WERI-Rb-1 (cell line): ENCODE measurements at places on chromosomes 7 and 10.

GRCh38 chr7:74002474-74003017 is 25.4 kb upstream of the ELN start:
- DNase-seq: no peak

DNA sequence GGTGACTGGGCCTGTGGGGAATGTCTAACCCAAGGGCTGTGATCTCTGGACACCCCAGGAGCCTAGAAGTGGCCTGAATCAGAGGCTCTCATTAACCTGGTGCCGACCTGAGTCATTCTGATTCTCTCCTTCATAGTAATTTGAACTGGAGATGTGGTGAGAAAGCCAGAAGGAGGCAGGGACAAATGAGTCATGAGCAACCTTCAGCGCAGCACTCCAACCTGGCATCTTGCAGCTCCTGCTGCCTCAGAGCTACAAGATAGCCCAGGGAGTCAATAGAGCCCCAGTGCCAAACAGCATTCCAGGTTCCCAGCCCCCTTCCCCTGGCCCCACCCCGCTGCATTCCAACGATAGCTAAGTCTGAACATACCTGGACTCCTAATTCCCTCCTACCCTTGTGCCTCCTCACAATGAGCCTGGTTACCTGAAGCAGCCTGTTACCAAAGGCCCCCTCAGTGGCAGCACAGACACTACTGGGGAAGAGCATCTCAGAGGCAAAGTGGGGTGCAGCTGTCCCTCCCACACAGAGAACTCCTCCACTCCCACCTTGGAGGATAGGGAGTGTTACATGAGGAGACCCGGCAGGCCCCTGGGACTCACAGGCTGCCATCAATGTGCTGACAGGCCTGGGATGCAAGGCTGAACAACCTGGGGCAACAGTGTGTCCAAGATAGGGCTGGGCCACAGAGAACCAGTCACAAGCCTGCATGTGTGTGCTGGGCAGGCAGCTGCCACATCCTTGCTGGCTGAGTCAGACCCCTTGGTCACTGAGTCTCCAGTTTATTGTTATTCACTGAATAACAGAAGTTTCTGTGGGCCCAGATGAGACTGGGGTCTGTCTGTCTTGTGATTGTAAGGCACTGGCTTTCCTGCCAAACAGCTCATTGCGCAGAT is 76.8 kb upstream of the LEP start:
- DNase-seq: no peak

- DNase-seq: no peak
Observed at GRCh38 chr7:117064688-117065087, 111.4 kb downstream of the ST7 start.

DNA sequence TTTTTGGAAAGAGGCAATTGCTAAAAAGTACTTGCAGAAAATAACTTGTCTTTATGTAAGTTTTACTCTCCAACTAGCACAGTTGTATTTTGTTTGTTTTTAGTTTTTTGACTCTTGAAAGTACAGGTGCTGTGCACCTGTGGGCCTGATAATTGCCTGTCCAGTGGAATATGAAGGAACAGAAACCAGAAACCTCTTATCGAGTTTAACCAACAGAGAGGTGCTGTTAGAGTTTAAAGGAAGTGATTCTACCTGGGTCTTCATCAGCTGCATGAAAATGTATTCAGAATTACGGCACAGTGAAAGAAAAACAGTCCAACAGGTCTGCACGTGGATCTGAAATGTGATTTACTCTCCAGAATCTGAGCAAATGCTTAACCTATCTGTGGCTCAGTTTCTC is 326.6 kb upstream of the POM121L12 start:
- DNase-seq: no peak

DNA sequence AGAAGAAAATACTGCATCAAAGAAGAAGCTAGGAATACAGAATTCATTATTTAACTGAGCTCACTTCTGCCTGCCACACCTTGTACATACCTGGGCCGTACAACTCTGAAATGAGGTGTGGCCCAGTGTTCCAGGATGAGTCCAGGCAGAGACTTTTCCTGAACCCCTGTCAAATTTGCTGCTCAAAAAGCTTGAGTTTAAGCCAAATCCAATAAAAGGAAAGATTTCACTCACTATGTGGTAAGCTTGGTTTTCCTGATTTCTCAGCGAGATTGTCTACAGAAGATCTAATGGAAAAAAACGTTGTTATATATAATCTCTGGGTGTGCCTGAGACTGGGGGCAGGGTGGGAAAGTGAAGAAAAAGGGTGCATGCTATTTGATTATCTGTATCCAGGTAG is 72.1 kb upstream of the EGFR start:
- no peak for DNase-seq

GRCh38 chr10:2543142-2543886 is 524.0 kb upstream of the PFKP start:
- DNase-seq: no peak

- DNase-seq: peak; percentile 13
Observed at GRCh38 chr10:546971-547590, 142.4 kb downstream of the DIP2C start.

DNA sequence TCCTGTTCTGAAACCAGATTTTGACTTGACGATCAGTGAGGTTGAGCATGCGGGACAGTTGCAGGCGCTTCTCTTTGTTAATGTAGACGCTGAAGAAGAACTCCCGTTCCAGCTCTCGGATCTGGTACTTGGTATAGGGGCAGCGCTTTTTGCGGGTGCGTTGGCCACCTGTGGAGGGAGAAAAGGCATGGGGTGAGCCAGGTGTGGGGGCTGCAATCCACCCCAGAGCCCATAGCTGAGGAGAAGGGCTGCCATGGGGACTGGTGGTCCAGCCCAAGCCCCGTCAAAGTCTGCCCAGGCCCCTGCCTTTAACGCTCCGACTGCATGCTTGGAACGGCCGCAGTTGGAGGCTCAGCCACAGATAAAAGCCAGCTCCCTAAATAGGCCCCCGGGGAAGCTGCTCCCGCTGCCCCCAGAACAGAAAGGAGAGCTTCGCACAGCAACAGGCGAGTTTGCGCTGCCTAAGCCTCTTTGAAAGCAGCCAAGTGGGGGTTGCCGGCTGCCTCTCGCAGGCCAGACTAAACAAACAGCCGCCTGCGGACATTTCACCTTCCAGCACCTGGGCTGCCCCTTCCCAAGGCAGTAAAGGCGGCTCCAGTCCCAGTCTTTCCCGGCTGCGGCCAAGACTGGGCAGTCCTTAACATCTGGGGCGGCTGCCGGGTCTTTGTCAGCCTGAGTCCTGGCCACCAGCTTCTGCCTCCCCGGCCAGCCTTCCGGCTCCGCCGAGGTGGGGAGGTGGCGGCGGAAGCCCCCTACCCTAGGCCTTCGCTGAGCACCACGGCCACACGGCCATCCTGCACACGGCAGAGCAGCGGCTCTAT is 2.0 kb downstream of the HOXA11 start:
- peak; percentile 38 for DNase-seq

DNA sequence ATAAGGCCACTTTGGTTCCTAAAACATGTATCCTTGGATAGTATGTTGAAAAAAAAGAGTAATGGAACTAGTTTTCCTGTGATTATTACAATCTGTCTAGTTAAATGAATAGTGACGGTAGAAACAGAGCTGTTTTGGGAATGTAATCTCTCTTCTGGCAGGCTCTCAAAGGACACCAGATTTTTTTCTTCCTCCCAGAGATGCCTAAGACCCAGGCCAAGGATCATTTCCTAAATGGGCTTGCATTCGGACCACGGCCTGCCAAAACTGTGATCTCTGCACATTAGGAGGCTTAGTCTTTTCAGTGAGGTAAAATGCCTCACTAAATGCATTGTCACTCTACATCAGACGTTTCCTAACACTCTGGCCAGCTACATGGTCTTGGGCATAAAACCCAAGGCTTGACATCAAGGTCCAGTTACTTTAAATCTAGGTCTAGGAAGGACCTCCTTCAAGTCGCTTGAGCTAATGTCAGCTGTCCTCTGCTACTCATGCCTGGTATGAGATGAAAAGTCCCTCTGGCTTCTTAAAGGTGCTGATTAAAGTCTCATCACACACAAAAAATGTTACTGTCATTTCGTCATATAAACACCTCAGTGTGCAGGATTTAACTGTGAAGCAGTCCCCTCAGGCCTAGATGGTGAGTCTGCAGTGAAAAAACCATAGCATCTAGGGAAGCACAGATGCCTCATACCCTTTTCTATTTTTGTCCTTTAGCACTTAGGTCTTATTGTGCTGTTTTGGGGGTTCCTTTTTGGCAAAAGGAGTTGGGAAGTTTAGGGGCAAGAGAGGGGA is 47.7 kb downstream of the DLD start:
- no peak for DNase-seq
